ENCODE measurements at places on chromosomes 3 and 15. TPM values are rescaled to one million over a fixed set of nuclear protein-coding genes. Genes with fewer than 3 reads are reported as not detected.

The GRIP2 gene
- total RNA-seq, result 0.18 TPM

GRCh38 chr3:27673701-27674100, 48.4 kb downstream of the EOMES start:
- no peaks in the 10 kb centered on the region for H3K36me3 ChIP-seq
- no peak for DNase-seq
- no peak overlapping the region for H3K4me3 ChIP-seq

- H3K27ac ChIP-seq, result no peak overlapping the region
- H3K4me1 ChIP-seq, result peaks cover 6% of the 10 kb centered on the region
- no peak overlapping the region for H3K4me3 ChIP-seq
- no peaks in the 10 kb centered on the region for H3K27me3 ChIP-seq
Observed at GRCh38 chr3:10150987-10151386, 9.4 kb downstream of the VHL start.

The PYGO1 gene
- 18.5 TPM for total RNA-seq

DNA sequence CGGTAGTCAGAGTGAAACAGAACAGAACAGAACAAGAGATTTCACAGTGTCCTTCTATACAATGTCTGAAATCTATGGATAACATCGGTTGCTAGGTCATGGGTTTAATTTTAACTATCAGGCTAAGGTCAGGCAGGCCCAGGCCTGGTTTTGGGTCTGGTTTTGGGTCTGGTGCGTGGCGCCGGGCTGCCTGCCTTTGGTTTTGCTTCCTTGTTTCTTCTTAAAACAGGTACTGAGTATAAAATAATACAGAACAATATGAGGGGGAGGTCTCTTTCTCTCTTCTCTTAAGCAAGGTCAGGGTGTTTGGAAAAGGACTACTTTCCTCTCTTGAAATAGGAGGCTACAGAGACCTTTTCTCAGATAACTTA, 1.4 kb downstream of the AEN start:
- H3K4me3 ChIP-seq, result peak overlapping the region; percentile 85
- peaks cover 7% of the 10 kb centered on the region for H3K36me3 ChIP-seq
- H3K27ac ChIP-seq, result peak overlapping the region; percentile 84
- H3K4me1 ChIP-seq, result peaks cover 39% of the 10 kb centered on the region
- DNase-seq, result no peak

- peaks cover 41% of the 10 kb centered on the region for H3K4me1 ChIP-seq
- no peak for DNase-seq
- H3K4me3 ChIP-seq, result peak overlapping the region; percentile 61
- H3K27ac ChIP-seq, result peak overlapping the region; percentile 84
- no peaks in the 10 kb centered on the region for H3K36me3 ChIP-seq
Observed at GRCh38 chr3:141076797-141077571, 25.8 kb downstream of the SPSB4 start.

DNA sequence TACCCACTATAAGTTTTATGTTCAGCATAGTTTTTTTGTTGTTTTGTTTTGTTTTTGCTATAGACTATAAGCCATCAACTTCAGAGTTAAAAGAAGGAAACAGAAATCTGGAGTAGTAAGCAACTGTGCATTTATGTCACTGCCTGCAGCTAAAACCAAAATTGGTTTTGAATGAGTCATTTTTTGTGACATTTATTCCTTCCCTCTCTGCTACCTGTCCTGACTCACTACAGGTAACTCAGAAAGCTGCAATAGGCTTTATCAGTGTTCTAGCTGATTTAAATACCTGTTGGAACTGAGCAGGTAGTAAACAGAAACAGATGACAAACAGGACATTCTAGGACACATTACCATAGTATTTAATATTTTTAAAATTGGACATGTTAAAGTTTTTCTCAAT, 393.3 kb upstream of the WNT5A start:
- no peak overlapping the region for H3K4me3 ChIP-seq
- H3K27ac ChIP-seq, result no peak overlapping the region
- no peak for DNase-seq
- H3K36me3 ChIP-seq, result no peaks in the 10 kb centered on the region

DNA sequence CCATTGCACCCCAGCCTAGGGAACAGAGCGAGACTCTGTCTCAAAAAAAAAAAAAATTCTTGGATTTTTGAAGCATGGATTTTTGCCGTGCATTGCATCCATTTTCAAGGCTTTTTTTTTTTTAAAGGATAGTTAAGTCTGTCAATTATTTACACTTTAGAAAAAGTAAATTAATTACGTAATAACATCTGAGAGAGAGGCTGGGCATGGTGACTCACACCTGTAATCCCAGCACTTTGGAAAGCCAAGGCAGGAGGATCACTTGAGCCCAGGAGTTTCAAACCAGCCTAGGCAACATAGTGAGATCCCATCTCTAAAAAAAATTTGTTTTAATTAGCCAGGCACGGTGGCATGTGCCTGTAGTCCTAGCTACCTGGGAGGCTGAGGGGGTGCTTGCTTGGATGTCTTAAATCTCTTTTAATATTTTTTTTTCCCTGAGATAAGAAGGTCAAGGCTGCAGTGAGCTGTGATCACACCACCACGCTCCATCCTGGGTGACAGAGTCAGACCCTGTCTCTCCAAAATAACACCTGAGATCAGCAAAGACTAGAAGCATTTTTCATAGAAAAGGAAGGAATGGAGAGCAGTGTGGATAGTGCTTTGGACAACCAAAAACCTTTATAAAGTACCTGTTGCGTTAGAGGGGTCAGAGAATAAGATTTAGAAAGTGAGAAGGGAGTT, 6.8 kb upstream of the SENP7 start:
- no peak overlapping the region for H3K4me3 ChIP-seq
- no peak for DNase-seq
- no peaks in the 10 kb centered on the region for H3K4me1 ChIP-seq
- H3K27ac ChIP-seq, result no peak overlapping the region
- peaks cover 1% of the 10 kb centered on the region for H3K36me3 ChIP-seq

DNA sequence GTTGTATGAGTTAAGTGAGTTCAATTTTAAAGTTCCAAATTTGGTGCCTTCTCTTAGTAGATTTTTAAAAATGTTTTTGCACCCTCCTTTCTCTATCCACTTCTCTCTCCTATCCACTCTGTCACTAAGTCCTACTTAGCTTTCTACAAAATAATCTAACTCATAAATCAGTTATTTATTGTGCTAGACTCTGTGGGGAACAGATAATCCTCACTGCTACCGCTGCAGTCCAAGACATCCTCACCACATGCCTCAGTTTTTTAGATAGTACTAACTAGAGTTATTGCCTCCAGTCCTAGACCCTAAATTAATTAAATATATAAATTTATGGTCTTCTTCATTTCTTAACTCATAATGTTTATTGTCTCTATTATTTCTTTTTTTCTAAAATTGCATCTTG, 576.3 kb downstream of the GRM7 start:
- H3K27me3 ChIP-seq, result no peaks in the 10 kb centered on the region
- H3K27ac ChIP-seq, result no peak overlapping the region
- H3K36me3 ChIP-seq, result no peaks in the 10 kb centered on the region
- no peak overlapping the region for H3K4me3 ChIP-seq
- no peak for DNase-seq

Data from osteocyte (in vitro differentiated cells).